ENCODE measurements at places on chromosomes 12 and 14. TPM values are rescaled to one million over a fixed set of nuclear protein-coding genes. Genes with fewer than 3 reads are reported as not detected.

The CIROP gene
- not detected for total RNA-seq

The SCNN1A gene
- 0.20 TPM for total RNA-seq

- DNase-seq: no peak
These were observed 306.3 kb downstream of the ATP23 start for GRCh38 chr12:58247633-58248032.

DNA sequence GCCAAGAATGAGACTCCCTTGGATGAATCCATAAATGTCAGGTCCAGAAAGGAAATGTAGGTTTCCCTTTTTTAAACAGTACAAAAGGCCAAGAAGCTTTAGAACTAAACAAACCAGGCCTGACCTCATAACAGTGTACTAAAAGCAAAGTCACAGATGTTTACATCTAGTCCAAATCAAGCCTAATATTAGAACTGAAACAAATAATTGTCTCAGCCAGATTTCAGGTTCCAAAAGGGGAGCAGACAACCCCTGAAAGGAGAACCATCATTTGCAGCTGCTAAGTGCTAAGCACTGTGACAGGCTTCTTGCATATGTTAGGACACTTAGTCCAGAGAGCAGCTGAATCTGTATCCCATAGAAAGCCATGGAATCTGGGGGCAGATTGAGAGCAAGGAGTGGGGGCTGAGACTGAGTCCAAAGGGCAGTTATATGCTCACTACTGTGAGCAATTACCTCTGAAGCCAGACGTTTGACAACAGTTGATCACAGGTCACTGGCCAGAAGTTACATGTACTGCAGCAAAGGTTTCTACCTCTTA lies 90.1 kb downstream of the STXBP6 start:
- DNase-seq: no peak

- no peak for DNase-seq
These were observed 868.2 kb downstream of the C12orf50 start for GRCh38 chr12:87160848-87161601.

- DNase-seq: no peak
These were observed 17.5 kb downstream of the CBX5 start for GRCh38 chr12:54262403-54262925.
